ENCODE measurements at places on chromosomes 7 and 10. TPM values are rescaled to one million over a fixed set of nuclear protein-coding genes. Genes with fewer than 3 reads are reported as not detected.

DNA sequence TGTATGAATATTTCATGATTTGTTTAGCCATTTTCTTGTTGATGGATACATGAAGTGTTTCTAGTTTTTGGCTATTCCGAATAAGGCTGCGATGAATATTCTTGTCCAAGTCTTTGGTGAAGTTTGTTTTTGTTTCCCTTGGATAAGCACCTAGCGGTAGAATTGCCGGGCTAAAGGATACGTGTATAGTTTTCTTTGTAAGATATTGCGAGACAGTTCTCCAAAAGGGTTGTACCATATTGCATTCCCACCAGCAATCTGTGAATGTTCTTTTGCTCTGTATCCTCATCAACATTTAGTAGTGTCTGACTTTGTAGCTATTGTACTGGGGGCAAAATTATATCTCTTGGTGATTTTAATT is 142.6 kb downstream of the DOCK1 start:
- DNase-seq, result no peak

GRCh38 chr10:100537475-100537874 is 1.7 kb downstream of the HIF1AN start:
- DNase-seq, result no peak

DNA sequence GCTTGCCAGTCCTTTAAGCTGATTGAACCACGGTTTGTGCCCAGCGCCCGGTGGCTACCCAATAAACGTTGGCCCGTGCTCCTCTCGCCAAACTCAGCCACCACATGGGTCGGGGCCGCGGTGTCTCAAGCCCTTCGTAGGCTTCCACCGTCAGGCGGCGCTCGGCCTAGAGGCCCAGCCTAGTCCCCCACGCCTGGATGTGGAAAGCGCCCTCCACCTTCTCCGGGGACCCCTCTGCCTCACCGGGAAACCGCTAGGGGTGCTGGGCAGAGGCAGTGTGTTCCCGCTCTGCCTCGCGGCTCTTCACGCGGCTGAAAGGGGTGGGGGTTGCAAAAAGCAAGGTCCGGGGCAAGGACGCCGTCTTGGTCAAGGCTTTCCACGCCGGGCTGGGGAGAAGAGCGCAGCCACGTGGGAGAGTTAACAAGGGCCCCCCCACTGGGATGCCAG is 29.8 kb downstream of the LEP start:
- DNase-seq, result peak; percentile 46

GRCh38 chr7:103630318-103630717 is 184.3 kb upstream of the SLC26A5 start:
- DNase-seq, result no peak

GRCh38 chr7:102120666-102121195 is 165.9 kb upstream of the SH2B2 start:
- no peak for DNase-seq

- no peak for DNase-seq
Measured at GRCh38 chr7:141178486-141179135, 104.7 kb downstream of the TMEM178B start.

ACADSB gene
- total RNA-seq, result 99.5 TPM

- no peak for DNase-seq
Measured at GRCh38 chr10:28217848-28218247, 85.0 kb downstream of the MPP7 start.

EXOC6 gene
- 9.2 TPM for total RNA-seq

H2BK1 gene
- total RNA-seq, result not detected

- no peak for DNase-seq
Measured at GRCh38 chr10:72228318-72228751, 12.3 kb upstream of the ASCC1 start.

SH2D4B gene
- total RNA-seq, result not detected

DNA sequence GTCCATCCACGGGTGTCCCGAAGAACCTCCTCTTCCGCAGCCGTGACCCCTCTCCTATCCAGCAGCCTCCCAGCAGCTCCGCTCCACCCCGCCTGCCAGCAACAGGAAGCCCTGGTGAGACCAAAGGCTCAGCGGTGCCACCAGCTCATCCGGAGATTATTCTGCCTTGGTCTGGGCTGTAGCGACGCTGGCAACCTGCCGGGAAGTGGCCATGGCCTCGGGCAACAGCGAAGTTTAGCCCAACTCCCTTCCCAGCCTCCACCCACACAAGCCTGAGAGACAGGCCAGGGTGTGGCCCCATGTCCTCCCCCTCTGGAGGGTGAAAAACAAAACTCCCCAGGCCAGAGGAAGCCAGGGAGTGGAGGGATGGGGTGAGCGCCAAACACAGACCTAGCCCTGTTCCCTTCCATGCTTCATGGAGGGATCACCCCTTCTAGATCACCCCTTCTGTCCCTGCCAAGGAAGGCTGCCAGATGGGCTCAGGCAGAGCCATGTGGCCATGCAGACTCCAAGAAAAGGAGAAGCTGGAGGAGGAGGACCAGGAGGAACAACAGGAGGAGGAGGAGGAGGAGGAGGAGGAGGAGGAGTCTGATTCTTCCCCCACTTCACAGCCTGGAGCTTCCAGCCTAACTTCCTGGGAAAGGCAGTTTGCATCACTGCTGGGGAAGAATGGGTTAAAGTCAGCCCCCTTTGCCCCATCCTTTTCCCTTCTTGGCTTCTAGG is 918 bp downstream of the CALHM2 start:
- DNase-seq, result peak; percentile 85

CDC14C gene
- total RNA-seq, result not detected

DNA sequence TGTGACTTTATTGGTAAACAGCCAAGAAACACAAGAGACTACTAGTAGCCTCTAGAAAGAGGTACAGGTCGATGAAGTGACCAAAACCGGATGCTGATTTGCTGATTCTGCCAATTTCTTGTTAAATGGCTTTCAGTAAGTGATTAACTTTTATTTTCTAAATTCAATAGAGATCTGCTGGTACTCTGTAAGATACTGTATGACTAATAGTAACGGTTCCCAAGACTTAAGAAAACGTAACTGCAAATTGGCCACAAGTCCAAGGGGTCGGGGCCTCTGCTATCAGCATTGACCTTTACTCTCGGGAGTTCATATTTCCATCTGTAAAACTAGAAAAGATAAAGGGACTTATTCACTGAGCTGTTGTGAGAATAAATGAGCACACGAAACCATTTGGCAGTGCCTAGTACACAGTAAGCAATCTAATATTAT is 1.4 kb downstream of the FAM3C start:
- DNase-seq, result no peak

NCF1 gene
- total RNA-seq, result 3.9 TPM

GRCh38 chr10:93267521-93267920 is 193.8 kb downstream of the CYP26A1 start:
- DNase-seq, result no peak

DNA sequence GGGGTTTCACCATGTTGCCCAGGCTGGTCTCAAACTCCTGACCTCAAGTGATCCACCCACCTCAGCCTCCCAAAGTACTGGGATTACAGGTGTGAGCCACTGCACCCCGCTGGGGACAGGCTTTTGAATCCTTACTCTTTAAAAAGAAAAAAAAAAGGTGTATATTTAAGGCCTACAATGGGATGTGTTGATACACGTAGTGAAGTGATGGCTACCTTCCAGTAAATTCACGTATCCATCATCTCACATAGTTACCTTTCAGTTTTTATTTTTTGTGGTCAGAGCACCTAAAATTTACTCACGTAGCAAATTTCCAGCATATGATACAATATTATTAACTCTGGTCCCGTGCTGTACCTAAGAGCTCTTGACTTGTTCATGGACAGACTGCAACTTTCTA is 119.5 kb upstream of the INSYN2A start:
- no peak for DNase-seq

GPRIN2 gene
- total RNA-seq, result not detected

DNA sequence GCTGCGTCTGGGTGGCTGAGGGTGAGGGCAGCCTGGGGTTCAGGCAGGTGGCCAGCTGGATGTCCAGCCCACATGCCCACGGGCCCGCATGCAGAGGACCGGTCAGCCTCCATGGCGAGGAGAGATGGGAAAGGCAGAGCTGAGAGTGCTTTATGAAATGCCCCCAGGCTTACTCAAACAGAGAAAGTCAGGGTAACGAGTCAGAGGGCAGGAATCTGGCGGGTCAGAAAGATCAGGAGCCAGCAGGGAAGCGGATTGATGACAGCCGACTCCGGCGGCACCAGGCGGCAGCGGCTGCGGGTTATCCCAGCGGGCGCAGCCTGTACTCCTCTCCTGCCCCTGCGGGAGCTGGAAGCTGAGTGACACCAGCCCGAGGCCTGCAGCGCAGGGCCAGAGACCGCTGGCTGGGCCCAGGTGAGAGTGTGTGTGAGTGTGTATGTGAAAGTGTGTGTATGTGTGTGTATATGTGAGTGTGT is 13.4 kb downstream of the SLC13A4 start:
- DNase-seq, result no peak

DNA sequence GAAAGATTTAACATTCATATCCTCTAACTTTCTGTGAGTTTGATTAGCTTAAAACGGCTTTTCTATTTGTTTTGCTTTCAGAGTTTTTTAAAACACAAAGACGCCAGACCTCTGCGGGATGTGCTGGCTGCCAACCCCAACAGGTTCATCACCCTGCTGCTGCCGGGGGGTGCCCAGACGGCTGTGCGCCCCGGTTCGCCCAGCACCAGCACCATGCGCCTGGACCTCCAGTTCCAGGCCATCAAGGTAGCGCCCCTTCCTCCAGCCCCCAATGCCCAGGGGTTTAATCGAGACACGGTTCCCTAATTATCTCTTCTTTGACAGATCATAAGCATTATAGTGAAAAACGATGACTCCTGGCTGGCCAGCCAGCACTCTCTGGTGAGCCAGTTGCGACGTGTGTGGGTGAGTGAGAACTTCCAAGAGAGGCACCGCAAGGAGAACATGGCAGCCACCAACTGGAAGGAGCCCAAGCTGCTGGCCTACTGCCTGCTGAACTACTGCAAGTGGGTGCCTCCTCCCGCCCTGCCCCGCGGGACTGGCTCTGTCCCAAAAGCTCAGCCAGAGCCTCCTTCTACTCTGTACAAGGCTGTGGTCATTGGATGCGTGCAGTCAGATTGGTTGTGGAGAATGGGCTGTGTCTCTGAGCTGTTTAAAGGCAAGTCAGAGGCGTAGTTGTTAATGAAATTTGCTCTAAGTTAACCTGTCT is 71.2 kb downstream of the TRRAP start:
- peak; percentile 79 for DNase-seq

SFXN3 gene
- 11.0 TPM for total RNA-seq

UPK3B gene
- total RNA-seq, result 2.2 TPM

DNA sequence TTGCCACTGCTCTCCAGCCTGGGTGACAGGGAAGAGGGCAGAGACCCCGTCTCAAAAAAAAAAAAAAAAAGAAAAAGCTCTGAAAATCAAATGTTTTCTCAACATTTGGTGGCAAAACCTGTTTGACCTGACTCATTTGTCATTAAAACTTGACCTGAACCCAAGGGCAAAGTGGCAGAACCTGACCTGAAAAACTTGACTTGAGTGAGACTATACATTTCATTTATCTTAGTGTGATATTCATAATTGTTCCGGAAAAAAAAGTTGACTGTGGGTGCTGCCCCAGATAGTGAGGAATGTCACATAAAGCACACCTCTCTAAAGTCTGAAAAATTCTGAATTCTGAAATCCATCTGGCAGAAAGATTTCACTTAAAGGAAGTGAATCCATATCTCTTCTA is 2.3 kb upstream of the TAX1BP1 start:
- no peak for DNase-seq

- DNase-seq, result no peak
Measured at GRCh38 chr10:79071396-79071923, 2.7 kb downstream of the ZMIZ1 start.

DNA sequence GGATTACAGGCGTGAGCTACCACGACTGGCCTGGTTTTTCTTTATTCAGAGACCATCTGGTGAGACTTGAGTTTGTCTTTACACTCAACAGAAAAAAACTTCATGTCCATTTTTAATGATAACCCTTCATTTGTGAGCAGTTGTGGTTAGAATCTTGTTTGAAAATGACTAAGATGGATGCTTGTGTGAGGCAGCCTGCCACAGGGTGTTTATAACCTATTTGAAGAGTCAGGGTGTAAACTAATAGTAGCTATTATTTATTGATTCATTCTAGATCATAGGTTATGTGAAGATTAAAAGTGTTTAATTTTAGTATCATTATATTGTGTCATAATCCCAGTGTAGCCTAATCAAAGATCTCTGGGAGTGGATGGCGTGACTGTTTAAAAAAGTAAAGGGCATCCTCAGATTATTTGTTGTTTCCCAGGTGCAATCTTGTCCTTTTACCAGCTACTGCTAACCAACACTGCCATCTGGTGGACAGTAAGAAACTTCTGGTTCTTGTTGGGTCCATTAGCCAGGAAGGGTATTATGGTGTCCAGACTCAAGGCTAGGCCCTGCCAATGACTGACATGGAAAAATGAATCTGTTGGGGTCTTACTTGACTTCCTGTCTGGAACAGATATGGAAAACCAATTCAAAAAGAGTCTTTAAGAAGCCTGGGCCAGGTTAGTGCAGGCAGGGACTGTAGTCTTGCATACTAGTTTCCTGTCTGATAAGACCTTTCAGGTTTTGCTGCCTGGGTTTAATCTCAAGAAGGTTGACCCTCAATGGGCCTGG is 24.9 kb downstream of the NRBF2 start:
- no peak for DNase-seq

GNAT3 gene
- not detected for total RNA-seq

DNA sequence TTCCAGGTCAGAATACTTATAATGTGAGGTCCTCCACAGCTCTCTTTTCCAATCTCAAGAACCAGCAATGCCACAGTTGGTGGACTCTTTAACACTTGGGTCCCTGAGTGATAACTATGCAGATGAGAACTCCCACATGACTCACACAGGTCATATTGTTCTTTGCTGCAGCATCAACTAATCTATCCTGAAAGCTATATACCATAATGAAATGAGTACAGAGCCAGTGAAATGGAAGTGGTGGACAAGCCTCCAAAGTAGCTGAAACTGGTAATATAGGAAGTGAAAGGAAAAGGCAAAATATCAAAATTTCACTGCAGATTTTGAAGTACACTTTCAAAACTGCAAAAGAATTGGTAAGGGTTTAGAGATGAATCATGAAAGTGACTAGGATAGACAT is 45.6 kb downstream of the SORCS1 start:
- no peak for DNase-seq

DNA sequence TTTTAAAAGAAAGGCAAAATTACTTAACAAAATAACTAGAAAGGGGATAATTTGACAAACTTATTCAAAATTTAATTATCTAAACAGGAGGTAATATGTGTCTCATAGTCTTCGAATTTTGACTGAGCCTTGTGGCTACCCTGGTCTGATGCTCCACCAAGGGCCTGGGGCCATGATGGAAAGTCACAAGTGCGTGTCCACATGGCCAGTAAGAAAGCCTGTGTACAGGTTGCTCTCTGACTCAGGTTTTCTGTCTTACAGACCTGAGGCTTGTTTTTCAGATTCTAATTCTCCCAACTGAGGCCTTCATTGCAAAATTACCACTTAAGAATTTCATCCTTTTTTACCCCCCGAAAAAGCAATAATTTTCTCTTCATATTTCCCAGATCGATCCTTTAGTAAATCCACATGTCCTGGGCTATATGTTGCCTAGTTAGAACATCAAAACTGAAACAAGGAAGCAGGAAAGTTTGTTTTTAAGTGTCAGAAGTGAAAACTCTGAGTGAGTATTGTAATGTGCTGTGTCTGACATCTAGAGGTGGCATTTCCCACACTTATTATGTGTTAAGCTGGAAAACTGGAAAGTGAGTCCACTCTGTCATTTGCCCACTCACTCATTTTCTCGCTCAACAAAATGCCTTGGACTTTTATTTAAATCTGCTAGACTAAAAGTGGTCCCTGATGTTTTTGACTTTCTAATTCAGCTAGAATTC is 10.0 kb downstream of the CYP3A43 start:
- no peak for DNase-seq

VAX1 gene
- not detected for total RNA-seq

VWDE gene
- total RNA-seq, result not detected

EXOSC1 gene
- 14.7 TPM for total RNA-seq

Data from left ventricle myocardium superior (tissue), 1 donor.